ENCODE measurements at places on chromosomes 7 and 10. TPM values are rescaled to one million over a fixed set of nuclear protein-coding genes. Genes with fewer than 3 reads are reported as not detected.

DNA sequence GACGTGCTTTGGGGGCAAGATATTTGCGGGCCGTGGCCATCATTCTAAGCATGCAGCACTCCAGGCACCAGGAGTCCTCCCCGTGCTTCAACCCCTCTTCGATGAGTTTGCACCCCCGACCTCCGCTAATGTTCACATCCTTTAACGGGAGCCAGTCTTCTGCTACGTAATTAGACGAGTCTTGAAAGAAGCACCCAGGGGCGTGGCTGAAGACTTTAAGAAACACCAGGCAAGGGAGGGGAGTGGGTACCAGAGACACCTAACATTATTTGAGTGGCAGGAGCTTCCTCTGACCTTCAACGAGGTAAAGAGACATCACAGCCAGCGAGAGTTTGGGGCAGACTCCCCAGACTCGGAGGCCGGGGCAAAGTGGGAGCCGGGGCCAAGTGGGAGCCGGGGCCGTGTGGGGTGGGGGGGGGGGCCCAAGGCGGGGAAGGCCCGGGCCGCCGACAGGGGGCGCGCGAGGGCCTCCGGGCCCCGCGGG lies 31.1 kb upstream of the TOMM7 start:
- no peaks in the 10 kb centered on the region for H3K36me3 ChIP-seq
- peaks cover 29% of the 10 kb centered on the region for H3K4me1 ChIP-seq
- no peaks in the 10 kb centered on the region for H3K27me3 ChIP-seq

DNA sequence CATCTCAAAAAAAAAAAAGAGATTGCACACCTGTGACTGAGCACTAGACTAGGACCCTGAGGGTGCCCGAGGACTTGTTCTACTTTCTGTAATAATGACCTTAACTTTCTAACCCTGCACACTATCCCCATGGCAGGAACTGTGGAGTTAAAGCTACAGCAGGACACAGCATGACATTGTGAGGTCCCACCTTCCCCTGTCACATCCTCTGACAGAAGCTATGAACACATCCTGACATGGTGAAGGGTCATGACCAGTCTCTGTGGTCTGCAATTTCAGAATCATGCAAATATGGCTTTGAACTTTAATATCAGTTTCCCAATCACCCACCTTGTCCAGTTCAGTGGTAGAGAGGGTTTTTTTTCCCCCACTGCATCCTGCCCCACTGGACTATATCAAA lies 18.5 kb upstream of the SAR1A start:
- no peaks in the 10 kb centered on the region for H3K36me3 ChIP-seq
- H3K27ac ChIP-seq, result no peak overlapping the region
- H3K4me3 ChIP-seq, result no peak overlapping the region
- no peaks in the 10 kb centered on the region for H3K27me3 ChIP-seq
- DNase-seq, result no peak
- no peaks in the 10 kb centered on the region for H3K4me1 ChIP-seq

- DNase-seq, result no peak
- H3K27me3 ChIP-seq, result no peaks in the 10 kb centered on the region
- H3K4me3 ChIP-seq, result no peak overlapping the region
Measured at GRCh38 chr10:29774475-29774874, 139.7 kb upstream of the SVIL start.

DNA sequence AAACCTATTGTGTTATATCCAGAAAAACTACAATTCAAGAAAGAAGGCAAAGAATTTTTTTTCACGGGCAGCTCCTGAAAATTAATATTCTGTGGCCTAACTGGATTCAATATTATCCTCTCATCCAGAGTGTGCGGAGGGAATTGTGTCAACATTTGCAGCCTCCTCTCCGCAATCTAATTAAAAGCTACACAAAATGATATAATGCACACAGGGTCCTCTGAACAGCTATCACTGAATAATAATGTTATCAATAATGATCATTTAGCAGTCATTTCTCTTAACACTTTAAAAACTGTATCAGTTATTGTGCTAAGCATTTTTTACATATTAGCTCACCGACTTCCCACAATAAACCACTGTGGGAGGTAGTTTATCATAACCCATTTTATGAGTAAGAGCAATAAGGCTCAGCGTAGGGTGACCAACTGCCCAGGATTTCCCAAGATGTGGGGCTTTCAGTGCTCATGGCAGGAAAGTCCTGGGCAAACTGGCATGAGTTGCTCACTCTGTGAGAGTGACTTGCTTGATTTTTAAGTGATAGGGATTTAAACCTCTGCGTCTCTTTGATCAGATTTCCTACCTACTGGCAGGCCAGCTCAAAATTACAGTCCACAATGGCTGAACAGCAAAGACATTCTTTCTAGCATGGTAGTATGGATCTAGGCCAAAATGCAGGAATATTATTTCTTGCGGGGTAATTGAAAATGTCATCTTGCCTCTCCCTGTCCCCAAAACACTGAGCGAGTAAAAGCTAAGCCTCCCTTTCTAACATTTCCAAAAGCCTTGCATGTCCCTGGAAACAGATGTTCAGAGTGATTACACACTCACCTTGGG lies 65.7 kb downstream of the AOAH start:
- DNase-seq, result peak; percentile 31
- no peak overlapping the region for H3K4me3 ChIP-seq
- no peaks in the 10 kb centered on the region for H3K36me3 ChIP-seq
- H3K27me3 ChIP-seq, result no peaks in the 10 kb centered on the region

DNA sequence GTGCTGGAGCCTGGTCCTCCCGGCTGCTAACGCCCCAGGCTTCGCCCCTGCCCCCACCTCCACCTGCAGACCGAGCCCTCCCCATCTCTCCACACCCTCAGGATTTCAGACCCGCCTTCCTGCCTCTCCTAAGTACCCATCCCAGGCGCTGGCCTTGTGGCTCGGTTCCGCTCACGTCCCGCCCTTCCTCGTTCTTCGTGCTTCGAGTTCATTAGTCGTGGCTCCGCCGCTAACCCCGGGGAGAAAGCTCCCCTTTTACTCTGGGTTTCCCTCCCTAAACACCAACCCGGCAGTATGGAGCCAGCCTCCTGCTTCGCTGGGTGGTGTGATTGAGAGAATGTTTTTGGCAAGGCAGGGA lies 11.2 kb downstream of the EMX2 start:
- no peak overlapping the region for H3K4me3 ChIP-seq
- DNase-seq, result no peak
- no peaks in the 10 kb centered on the region for H3K36me3 ChIP-seq
- H3K27ac ChIP-seq, result no peak overlapping the region

- H3K36me3 ChIP-seq, result no peaks in the 10 kb centered on the region
- H3K4me1 ChIP-seq, result no peaks in the 10 kb centered on the region
- no peak overlapping the region for H3K27ac ChIP-seq
- H3K4me3 ChIP-seq, result no peak overlapping the region
Measured at GRCh38 chr10:112835944-112836451, 114.0 kb upstream of the TCF7L2 start.

GRCh38 chr10:35212856-35213255 lies 86.2 kb downstream of the CREM start:
- no peaks in the 10 kb centered on the region for H3K4me1 ChIP-seq
- H3K27ac ChIP-seq, result no peak overlapping the region
- no peak for DNase-seq

- no peak overlapping the region for H3K27ac ChIP-seq
- H3K27me3 ChIP-seq, result no peaks in the 10 kb centered on the region
- no peaks in the 10 kb centered on the region for H3K36me3 ChIP-seq
- no peaks in the 10 kb centered on the region for H3K4me1 ChIP-seq
- no peak for DNase-seq
Measured at GRCh38 chr10:129883029-129883428, 81.0 kb downstream of the EBF3 start.

- no peak for DNase-seq
- H3K27ac ChIP-seq, result no peak overlapping the region
- H3K4me1 ChIP-seq, result no peaks in the 10 kb centered on the region
- H3K4me3 ChIP-seq, result no peak overlapping the region
- no peaks in the 10 kb centered on the region for H3K27me3 ChIP-seq
- H3K36me3 ChIP-seq, result no peaks in the 10 kb centered on the region
Measured at GRCh38 chr10:132467464-132468149, 70.0 kb upstream of the INPP5A start.

DNA sequence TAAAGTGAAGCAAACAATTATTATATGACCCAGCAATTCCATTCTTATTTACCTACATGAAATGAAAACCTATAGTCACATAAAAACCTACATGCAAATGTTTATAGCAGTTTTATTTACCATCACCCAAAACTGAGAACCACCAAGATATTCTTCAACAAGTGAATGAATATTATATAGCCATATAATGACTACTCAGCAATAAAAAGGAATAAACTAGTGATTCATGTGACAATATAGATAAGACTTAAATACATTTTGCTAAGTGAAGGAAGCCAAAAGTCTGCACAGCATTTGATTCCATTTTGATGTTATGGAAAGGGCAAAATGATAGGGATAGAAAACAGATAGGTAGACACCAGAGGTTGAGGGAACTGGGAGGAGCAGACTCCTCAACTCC lies 31.7 kb downstream of the PODXL start:
- H3K36me3 ChIP-seq, result no peaks in the 10 kb centered on the region
- H3K4me1 ChIP-seq, result peaks cover 61% of the 10 kb centered on the region
- H3K27me3 ChIP-seq, result no peaks in the 10 kb centered on the region
- H3K27ac ChIP-seq, result no peak overlapping the region
- DNase-seq, result no peak

GRCh38 chr7:15558756-15559155 lies 3.1 kb downstream of the AGMO start:
- no peaks in the 10 kb centered on the region for H3K36me3 ChIP-seq
- DNase-seq, result no peak
- H3K4me1 ChIP-seq, result peaks cover 37% of the 10 kb centered on the region
- H3K4me3 ChIP-seq, result no peak overlapping the region
- H3K27ac ChIP-seq, result no peak overlapping the region
- no peaks in the 10 kb centered on the region for H3K27me3 ChIP-seq

GRCh38 chr10:92354587-92354986 lies 63.6 kb downstream of the MARCHF5 start:
- H3K4me1 ChIP-seq, result no peaks in the 10 kb centered on the region
- DNase-seq, result no peak
- H3K36me3 ChIP-seq, result peaks cover 5% of the 10 kb centered on the region
- no peak overlapping the region for H3K4me3 ChIP-seq
- H3K27me3 ChIP-seq, result no peaks in the 10 kb centered on the region

DNA sequence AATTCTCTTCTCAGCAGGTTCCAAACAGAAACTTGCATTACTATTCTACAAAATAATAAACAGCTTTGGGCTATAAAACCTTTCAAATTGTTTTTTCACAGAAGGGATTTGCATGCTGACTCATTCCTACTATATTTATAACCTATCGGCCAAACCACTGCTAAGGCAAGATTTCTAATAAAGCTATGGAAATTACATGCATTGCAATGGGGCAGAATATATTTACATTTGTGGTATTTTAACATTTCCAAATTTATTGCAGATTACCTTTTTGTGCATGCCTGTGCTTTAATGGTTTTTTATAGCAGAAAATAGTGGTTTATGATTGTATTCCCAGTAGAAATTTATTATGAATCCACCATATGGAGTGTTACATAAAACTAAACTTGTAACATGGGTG lies 69.0 kb upstream of the NPVF start:
- no peaks in the 10 kb centered on the region for H3K4me1 ChIP-seq
- no peak overlapping the region for H3K4me3 ChIP-seq
- H3K27me3 ChIP-seq, result no peaks in the 10 kb centered on the region
- no peak for DNase-seq

DNA sequence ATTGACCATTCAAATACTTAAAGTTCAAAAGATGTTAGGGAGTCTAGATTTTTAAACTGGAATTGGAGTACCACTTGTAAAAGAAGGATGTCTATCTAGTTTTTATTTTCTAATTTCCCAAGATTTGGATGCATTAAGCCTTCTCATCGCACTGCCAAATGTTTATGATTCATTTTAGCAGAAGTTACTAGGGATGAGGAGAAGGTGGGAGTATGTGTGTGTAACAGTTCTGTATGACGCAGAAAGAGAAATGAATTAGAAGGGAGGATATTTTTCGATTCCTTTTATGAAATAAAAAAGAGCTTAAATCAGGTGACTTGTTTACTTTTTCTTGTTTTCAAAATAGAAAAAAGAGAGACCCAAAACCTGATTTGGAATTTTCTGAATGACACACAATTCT lies 6.8 kb upstream of the SLK start:
- no peak overlapping the region for H3K27ac ChIP-seq
- H3K4me3 ChIP-seq, result no peak overlapping the region
- H3K36me3 ChIP-seq, result no peaks in the 10 kb centered on the region
- no peaks in the 10 kb centered on the region for H3K27me3 ChIP-seq

- H3K27me3 ChIP-seq, result no peaks in the 10 kb centered on the region
- H3K27ac ChIP-seq, result no peak overlapping the region
- DNase-seq, result no peak
- H3K4me1 ChIP-seq, result no peaks in the 10 kb centered on the region
- H3K36me3 ChIP-seq, result peaks cover 3% of the 10 kb centered on the region
Measured at GRCh38 chr7:140122965-140123364, 53.8 kb downstream of the KDM7A start.

GRCh38 chr10:101902820-101903145 lies 59.2 kb upstream of the KCNIP2 start:
- no peaks in the 10 kb centered on the region for H3K4me1 ChIP-seq
- no peak for DNase-seq
- no peaks in the 10 kb centered on the region for H3K27me3 ChIP-seq
- H3K27ac ChIP-seq, result no peak overlapping the region

DNA sequence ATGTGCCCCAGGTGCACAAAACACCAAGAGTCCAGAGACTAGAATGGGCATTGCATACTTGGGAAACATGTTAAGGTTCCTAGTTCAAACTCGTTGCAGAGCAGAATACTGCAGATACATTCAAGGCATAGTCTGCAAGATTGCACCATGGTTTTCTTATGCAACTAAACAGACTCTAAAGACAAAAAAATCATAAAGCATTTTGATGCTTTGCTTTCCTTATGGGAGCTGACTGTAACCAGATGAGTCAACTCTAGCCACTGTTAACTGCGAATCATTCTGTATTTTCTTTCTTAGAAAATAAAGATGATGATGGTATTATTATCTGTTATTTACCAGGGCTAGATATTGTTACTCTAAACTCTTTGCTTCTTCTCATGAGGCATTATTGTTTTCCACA lies 19.7 kb downstream of the TRUB1 start:
- H3K27ac ChIP-seq, result no peak overlapping the region
- H3K36me3 ChIP-seq, result peaks cover 1% of the 10 kb centered on the region
- H3K27me3 ChIP-seq, result no peaks in the 10 kb centered on the region
- no peaks in the 10 kb centered on the region for H3K4me1 ChIP-seq
- H3K4me3 ChIP-seq, result no peak overlapping the region

- no peak for DNase-seq
- H3K27me3 ChIP-seq, result no peaks in the 10 kb centered on the region
- no peak overlapping the region for H3K27ac ChIP-seq
- no peak overlapping the region for H3K4me3 ChIP-seq
Measured at GRCh38 chr10:23978317-23978716, 230.6 kb upstream of the KIAA1217 start.

GRCh38 chr10:100788002-100788903 lies 42.9 kb downstream of the PAX2 start:
- peaks cover 18% of the 10 kb centered on the region for H3K27me3 ChIP-seq
- DNase-seq, result no peak
- no peaks in the 10 kb centered on the region for H3K4me1 ChIP-seq
- H3K36me3 ChIP-seq, result no peaks in the 10 kb centered on the region
- H3K27ac ChIP-seq, result no peak overlapping the region
- H3K4me3 ChIP-seq, result no peak overlapping the region

The CYP3A4 gene
- total RNA-seq, result not detected

The GRM8 gene
- total RNA-seq, result not detected

The ADAM22 gene
- 1.4 TPM for total RNA-seq

The GPR15LG gene
- total RNA-seq, result not detected

The TRIM50 gene
- not detected for total RNA-seq

The CPA4 gene
- total RNA-seq, result not detected

The CALCR gene
- not detected for total RNA-seq

The STEAP4 gene
- not detected for total RNA-seq

The TMEM273 gene
- total RNA-seq, result 3.7 TPM

The RNF133 gene
- 0.93 TPM for total RNA-seq

The SORBS1 gene
- total RNA-seq, result 3.2 TPM

The SRRM3 gene
- 5.4 TPM for total RNA-seq
